Ammon's horn (tissue), 1 donor: ENCODE measurements at places on chromosomes 2 and 18.

- DNase-seq, result no peak
Measured at GRCh38 chr2:203673933-203674332, 32.5 kb upstream of the CD28 start.

- no peak for DNase-seq
Measured at GRCh38 chr2:238134393-238134785, 4.1 kb upstream of the KLHL30 start.

GRCh38 chr2:72710418-72711152 lies 115.2 kb downstream of the EXOC6B start:
- no peak for DNase-seq

DNA sequence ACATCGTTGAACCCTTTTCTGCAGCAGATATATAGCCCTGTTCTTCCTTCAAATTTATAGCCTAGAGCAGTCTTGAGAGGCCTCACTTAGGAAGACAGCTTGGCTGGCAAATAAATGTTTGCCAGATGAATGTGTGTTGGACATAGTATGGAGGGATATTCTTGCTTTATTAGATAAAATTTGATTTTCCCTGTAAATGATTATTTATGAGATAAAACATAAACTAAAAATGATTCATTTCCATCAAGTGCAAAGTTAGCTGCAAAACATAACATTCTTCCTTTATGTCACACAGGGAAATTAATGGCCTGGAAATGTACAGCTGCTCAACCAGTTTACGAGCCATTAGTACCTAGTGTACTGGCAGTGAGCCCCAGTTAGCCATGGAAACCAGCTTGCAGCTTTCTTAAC lies 82.5 kb downstream of the LIMS1 start:
- DNase-seq, result no peak

GRCh38 chr18:79856119-79857007 lies 58.6 kb downstream of the KCNG2 start:
- no peak for DNase-seq

DNA sequence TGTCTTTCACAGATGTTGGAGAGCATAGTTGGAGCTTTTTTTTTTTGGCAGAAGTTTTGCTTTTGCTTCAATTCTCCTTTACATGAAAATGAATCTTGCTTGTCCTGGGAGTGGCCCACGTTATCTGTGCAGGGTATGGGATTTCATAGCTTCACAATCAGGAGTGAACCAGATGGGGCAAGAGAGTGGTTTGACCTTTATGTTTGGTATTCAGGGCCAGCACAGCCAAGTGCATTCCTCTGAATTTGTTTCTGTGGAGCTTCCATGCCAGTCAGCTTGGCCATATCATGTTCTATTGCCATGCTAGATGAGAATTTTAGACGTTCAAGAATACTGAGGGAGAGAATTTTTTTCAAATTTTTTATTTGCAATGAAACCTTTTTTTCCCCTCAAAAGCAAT lies 116.6 kb downstream of the PRPF40A start:
- no peak for DNase-seq

GRCh38 chr2:228446734-228447133 lies 265.2 kb upstream of the SPHKAP start:
- peak; percentile 84 for DNase-seq

DNA sequence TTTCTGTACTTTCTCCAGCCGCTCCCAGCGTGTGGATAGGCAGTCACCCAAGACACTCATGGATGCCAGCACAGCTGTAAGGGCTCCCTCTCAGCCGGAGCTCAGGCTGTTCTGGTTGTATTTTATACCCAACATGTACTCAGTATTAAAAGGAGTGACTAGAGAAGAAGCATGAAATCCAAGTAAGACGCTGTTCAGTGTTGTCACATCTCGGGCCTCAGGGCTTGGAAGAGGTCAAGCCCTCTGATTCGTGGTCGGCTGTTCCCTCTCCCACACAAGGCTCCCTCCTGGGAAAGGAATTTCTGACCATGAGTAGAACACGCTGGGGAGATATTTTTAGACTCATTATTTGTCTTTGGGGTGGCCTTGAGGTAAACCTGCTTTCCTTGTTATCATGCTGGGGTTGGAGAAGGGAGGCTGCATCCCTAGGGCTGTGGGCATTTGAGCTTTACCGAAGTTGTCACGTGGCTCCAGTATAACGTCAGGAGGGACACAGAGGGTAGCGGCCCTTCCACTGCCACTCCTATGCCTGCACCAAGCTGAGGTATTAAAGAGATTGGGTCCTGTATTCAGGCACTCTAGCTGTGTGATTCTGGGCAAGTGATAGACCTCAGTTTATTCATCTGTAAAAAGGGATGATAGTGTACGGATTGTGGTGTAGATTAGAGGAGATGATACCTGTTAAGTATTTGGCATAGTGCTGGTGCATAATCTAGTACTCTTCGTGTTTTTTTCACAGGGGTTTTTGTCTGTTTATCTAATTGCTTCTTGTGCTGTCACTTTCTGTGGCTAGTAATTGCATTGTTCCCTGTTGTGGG lies 34.1 kb downstream of the HK2 start:
- no peak for DNase-seq

GRCh38 chr2:141523199-141523598 lies 607.6 kb downstream of the LRP1B start:
- DNase-seq, result no peak

DNA sequence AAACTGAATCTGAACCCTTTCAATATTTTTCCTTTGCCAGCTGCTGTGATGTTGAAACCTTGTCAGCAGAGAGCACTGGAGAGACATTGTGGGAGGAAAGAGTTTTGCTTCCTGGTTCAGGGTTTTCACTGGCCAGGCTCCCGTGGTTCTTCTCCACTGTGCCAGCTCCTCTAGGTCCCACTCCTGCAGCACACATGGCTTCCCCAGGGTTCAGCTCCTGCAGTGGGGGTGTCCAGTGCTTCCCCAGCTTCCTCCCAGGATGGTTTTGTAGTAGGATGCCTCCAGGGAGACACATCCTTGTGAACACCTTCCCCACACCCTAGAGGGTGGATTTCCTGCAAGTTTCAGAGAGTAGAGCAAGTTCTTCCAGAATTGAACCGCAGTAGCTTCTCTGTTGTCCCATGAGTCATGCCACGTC lies 24.0 kb upstream of the SULT1C3 start:
- peak; percentile 36 for DNase-seq

GRCh38 chr2:101698014-101698843 lies 722 bp downstream of the MAP4K4 start:
- peak; percentile 45 for DNase-seq

GRCh38 chr2:222318712-222319585 lies 20.2 kb upstream of the PAX3 start:
- DNase-seq, result peak; percentile 11

GRCh38 chr2:210188755-210189154 lies 17.5 kb upstream of the KANSL1L start:
- no peak for DNase-seq
